ENCODE measurements at places on chromosomes 6 and 20. TPM values are rescaled to one million over a fixed set of nuclear protein-coding genes. Genes with fewer than 3 reads are reported as not detected.

Gene DEFB126
- not detected for total RNA-seq

Gene HTR1E
- total RNA-seq, result not detected

Gene GABRR1
- total RNA-seq, result not detected

Gene C6orf58
- 0.82 TPM for total RNA-seq

Gene TMEM74B
- total RNA-seq, result 35.4 TPM

Measured in endothelial cell (in vitro differentiated cells).